ENCODE measurements at places on chromosomes 5 and 9.

DNA sequence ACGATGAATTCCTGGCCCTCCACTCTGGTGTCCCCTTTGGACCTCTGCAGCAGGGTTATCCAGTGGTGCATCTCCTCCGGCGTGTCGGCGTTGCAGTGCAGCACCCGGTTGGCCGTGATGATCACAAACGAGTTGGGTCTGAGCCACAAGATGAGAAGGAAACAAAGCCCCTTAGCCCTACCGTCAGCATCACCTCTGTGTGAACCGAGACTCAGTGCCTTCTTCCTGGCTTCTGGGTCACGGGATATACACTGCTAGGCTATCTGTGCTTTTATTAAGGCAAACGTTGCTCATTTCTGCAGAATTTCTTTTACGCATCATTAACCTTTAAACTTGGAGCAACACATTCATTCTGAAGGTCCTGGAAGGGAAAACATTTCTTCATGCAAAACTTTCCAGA, 65.1 kb upstream of the RETREG1 start:
- DNase-seq, result no peak

DNA sequence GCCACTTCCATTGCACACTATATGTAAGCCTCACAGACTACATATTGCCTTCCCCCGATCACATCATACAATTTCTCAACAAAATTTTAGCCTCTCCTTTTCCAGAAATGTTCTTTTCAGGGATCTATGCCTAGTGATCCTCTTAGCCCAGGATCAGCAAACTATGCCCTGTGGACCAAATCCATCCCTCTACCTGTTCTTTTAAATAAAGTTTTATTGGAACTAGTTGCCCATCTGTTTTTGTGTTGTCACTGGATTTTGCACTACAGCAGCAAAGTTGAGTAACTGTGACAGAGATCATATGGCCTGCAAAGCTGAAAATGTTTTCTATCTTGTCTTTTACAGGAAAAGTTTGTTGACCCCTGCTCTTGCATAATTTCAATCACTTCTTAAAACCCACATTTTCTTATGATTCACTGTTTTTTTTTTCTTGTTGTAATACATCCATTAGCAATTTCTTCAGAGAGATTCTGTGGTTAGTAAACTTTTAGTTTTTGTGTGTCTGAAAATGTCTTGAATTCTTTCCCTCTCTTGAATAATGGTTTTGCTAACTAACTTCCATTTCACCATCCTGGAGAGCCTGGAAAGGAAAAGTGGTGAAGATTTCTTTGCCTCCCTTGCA, 7.1 kb downstream of the TXNDC8 start:
- no peak for DNase-seq

GRCh38 chr5:158414780-158415179, 555.8 kb upstream of the CLINT1 start:
- no peak for DNase-seq

- no peak for DNase-seq
These were observed 35.6 kb upstream of the NEURL1B start for GRCh38 chr5:172605466-172605865.

- no peak for DNase-seq
These were observed 11.0 kb upstream of the ZBTB43 start for GRCh38 chr9:126793686-126794417.

DNA sequence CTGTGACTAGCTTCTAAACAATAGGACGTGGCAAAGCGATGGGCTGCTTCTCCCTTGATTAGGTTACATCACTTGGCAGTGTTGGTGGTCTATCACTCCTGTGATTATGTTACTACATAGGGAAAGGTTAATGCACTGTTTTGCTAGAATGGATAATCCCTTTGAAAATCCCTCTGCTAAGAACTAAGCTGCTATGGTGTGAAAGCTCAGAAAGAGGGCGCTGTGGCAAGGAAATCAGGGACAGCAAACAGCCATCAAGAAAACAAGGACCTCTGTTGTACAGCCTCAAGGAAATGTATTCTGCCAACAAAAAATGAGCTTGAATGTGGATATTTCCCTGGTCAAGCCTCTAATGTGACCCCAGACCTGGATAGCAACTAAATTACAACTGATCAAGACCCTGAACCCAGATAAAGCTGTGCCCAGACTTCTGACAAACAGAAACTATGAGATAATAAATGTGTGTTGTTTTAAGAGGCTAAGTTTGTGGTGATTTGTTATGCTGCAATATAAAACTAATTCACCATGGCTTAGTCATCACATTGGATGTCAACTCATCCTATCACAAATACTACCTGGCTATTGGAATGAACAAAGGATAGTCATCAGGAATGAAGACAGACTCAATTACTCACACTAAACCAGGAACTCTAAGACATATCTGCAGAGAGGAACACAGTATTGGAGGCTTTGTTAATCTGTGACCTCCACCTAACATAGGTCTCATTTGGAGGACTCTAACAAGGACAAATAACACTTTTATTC, 1215.9 kb downstream of the EFNA5 start:
- DNase-seq, result no peak

- DNase-seq, result no peak
These were observed 139.4 kb upstream of the IRX1 start for GRCh38 chr5:3456121-3456681.

DNA sequence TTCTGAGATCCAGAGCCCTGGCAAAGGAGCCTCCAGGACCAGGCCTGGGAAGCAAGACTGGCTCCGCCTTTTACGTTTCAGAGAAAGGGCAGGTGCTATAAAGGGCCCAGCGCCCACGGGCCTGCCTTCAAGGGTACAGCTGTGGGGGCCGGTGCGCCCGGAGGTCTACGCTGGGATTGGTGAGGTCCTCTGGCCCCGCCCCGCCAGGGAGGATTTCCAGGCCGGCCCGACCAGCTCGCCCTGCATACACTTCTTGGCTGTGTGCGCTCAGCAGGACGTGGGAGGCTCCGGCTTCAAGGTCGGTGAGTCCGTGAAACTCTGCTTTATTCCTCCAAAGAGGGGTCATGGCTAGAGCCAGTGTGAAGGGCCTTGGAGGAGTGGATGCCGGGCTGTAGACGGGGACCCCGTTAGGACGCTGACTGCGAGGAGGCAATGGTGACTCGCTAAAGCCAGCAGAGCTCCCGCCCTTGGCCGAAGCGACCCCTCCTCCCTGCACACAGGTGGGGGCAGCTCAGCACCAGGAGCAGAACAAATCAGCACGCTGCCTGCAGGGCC, at the start of gene CKMT2:
Gene CKMT2, plus strand, starts transcription at position 243 of the 555 bp plus-strand sequence. CDS start 17,811 bp downstream, outside the sequence.
- DNase-seq, result no peak

DNA sequence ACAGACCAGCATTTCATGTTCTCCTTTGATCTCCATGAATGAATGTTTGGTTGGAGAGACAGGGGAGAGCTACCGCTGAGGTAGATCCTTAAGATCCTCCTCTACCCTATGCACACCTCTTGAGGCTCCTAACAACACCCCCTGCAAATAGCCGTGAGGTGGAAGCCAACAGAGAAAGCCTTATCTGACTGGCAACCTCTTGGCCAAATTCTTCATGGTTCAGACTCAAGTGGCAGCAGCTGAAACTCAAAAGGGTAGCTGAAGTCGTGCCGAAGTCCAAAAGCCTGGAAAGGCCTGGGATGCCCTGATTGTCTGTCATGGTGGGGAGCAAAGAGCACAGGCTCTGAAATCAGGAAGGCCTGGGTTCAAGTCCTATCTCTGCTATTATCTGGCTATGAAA, 184.9 kb downstream of the SEC61B start:
- no peak for DNase-seq

DNA sequence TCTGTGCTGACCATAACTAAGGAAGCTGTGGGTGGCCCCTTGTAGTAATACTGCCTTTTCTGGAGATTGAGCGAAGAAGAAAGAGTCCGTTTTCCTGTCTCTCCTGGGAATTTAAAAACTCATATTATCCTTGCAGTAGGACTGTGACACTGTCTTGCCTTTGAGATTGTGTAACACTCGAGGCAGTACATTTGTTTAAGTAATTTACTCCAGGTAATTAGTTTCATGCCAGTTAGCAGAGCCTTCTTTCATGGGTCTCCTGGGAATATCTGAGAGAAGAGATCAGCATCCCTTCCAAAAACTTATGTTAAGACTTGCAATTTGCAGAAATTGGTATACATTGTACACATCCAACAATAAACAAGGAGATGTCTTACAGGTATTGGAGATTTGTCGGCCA, 405.6 kb downstream of the DMRT2 start:
- DNase-seq, result no peak

DNA sequence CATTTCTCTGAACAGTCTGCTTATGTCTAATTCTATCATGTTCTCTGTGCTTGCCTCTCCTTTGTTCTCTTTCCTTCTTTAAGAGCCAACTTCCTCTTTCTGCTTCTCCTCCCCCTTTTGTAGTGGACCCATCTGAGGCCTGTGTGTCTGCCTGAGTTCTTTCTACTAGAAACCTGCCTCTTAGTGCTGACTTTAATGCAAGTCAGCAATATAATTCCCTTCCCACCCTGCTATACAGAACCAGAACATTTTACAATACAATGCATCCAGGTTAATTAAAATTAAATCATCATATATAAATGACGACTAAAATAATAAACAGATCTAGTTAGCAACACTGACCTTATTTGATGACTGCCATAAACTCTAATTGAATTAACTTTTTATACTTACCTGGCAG, 82.6 kb upstream of the GAS1 start:
- no peak for DNase-seq

DNA sequence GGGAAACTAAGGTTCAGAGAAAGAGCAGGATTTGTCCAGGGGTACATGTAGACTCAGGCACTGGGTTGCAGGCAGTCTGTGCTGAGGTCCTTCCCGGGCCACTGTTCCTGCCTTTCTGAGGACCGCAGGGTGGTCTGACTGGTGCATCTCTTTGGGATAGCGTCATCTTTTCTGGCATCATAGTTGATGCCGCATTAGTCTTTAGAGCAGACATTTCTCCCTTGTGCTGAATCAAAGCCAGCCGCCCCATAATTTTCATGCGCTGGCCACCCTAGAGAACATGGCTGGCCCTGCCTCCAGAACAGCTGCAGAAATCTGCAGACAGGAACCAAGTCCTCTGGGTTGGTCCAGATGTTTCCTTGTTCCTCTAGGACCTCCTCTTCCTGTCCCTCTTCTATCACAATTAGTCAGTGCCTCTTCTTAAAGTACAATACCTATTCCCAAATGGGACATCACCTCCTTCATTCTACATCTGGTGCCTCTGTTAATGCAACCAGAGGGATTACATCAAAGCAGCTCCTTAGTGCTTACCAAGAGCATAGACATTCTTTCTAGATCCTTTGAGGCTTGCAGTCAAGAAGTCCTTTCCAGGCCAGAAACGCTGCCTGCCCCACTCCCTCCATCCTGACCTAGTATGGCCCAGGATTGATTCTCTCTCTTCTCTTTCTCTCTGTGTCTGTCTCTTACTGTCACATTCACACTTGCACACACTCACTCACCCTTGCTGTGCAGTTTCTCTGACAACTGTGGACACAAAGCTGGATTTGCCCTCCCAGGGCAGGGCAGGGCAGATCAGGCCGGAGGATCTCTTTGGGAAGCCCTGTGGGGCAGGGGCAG, 42.0 kb upstream of the ORM1 start:
- DNase-seq, result no peak

DNA sequence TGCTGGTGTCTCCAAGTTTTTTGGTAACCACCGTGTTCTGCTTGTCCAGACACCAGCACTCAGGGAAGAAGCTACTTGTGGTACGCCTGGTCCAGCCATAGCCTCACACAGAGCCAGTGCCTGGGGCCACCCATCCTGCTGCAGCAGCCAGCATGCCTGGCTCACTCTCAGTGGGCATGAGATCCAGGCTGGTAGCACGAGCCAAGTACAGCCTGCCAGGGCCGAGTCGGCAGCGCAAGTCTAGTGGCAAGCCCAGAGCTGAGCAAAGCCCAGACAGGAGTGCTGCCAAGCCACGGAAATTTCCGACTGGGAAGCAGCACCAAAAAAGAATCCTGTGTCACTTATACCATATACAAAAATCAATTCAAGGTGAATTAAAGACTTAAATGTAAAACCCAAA, 36.3 kb upstream of the FBXL17 start:
- DNase-seq, result no peak

- no peak for DNase-seq
These were observed 967.2 kb downstream of the TLE4 start for GRCh38 chr9:80538976-80539375.

DNA sequence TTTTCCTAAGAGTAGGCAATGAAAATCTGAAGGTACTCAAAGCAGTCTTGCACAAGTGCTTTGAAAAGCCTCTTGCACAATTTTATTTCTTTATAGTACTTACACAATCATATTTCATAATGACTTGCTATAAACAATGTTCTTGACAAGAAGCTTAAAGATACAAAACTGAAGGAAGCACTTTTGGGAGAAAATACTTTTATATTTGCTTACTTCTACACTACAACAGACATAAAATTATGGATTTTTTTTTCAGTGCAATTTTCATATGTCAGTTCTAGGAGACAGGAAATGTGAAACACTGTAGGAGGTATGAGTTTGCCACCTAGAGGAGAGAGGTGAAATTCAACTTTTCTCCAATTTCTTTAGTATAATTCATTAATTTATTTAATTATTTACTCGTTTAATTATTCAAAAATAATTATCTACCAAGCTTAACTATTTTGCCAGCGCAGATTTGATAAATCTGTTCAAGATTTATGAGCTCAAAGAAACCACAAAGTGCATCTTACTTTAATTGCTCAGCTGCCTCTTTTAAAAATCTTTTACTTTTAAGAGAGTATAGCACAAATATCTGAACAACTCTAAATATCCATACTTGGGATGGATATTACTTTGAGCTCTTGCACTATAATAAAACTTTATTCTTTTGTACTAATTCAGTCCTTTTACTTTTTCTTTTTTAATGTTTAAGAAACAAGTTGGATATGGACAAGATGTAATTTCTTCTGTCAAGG, 29.0 kb upstream of the CDKN2B start:
- DNase-seq, result no peak

DNA sequence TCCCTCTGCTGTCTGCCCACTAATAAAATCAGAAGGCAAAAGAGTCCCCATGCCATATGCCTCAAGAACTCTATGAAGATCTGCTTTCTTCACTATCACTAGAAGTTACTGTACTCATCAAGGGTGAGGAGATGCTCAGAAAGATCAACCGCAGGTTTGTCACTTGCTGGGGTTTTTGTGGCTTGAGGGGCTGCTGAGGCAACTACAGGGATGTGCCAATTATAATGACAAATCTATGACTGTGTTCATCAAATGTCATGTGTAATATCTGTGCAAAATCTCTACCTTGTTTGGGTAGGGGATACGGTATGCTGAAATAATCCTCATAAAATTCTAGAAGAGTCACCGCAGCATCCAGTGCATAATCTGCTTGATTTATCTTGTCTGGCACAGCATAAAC, 13.0 kb downstream of the ERAP1 start:
- peak; percentile 56 for DNase-seq

GRCh38 chr5:53678981-53679660, 118.7 kb downstream of the NDUFS4 start:
- DNase-seq, result no peak
